ENCODE measurements at places on chromosomes 3 and 15.
A peak's percentile ranks its signal among the peaks of the same experiment; 100 is the strongest.

- DNase-seq, result no peak
Measured at GRCh38 chr3:191094057-191094845, 104.8 kb upstream of the OSTN start.

- DNase-seq, result peak; percentile 61
Measured at GRCh38 chr3:47613722-47614121, 35.1 kb upstream of the CSPG5 start.

- no peak for DNase-seq
Measured at GRCh38 chr15:62323353-62323890, 158.3 kb upstream of the C2CD4B start.

DNA sequence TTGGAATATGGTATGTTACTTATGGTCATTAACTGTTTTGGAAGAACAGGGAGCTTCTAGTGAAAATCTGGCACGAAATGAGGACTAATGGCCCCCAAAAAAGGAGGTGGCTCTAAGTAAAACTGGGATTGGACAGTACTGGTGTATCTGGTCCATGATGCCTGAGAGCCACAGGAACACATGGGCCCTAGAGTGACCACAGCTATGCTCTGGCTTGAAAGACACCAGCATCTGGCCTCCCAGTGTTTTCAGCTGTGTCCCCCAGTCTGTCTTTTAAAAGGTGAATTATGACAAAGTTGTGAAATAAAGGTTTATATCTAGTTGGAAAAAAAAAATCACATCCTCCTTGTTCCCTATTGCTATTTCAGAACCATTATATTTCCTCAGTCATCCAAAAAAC is 64.5 kb downstream of the GSK3B start:
- no peak for DNase-seq

- DNase-seq, result no peak
Measured at GRCh38 chr3:194744826-194745225, 59.1 kb downstream of the FAM43A start.

- DNase-seq, result no peak
Measured at GRCh38 chr3:34998902-34999301, 640.4 kb upstream of the ARPP21 start.

DNA sequence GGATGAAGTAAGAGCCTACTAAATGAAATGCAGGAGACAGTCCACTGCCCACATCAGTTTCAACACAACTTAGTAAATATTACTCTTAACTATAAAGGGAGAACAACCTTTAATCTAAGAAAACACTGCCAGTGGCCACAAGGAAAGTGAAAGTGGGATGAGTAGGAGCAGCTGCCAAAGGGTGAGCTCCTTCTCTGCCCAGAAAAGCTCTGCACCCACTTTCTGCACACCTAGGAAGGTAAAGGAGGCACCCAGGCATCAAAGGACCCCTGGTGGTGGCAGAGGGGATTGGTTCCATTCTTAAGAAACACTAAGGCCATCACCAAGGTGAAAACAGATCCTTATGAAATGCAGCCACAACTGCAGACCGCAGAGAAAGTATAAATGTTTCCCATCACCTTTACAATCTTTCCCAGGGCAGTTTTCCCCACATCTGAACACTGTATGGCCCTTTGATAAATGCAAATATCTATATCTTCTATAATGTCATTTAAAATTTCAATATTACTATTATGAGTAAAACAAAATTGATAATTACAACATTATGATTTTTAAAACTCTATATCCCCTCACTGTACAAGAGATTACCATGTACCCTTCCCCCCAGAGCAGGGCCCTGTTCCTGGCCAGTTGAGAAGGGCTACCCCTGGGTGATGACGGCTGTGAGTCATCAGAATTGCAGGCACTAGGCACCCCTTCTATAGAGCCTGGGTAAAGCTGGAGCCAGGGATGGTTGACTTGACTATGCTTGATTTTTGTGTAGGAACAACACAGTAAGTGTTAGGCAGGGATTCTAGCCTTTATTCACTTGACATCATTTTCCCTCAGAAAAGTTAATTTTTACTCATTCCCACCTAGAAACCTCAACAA is 92.0 kb downstream of the SNRK start:
- peak; percentile 62 for DNase-seq

DNA sequence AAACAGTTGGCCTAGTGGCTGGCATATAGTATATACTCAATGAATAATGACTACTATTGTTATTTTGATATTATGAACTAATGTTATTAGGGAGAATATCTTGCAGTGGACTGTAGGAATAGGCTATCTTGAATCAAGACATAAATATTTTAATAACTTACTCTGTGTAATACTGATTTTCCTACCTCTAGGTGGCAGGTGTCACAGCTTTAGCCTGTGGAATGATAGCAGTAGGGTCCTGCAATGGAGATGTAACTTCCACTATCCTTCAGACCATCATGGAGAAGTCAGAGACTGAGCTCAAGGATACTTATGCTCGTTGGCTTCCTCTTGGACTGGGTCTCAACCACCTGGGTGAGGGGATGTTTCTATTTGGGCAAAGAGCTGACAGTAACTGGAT is 6.5 kb downstream of the PSMD2 start:
- DNase-seq, result peak; percentile 57

Measured in NAMALWA (cell line).